Central memory CD8-positive, alpha-beta T cell (primary cell): ENCODE measurements at places on chromosomes 5 and 9.

- no peaks in the 10 kb centered on the region for H3K27me3 ChIP-seq
- H3K27ac ChIP-seq, result no peak overlapping the region
- peaks cover 4% of the 10 kb centered on the region for H3K36me3 ChIP-seq
- H3K4me3 ChIP-seq, result no peak overlapping the region
Measured at GRCh38 chr9:71854811-71855210, 56.2 kb downstream of the ABHD17B start.

DNA sequence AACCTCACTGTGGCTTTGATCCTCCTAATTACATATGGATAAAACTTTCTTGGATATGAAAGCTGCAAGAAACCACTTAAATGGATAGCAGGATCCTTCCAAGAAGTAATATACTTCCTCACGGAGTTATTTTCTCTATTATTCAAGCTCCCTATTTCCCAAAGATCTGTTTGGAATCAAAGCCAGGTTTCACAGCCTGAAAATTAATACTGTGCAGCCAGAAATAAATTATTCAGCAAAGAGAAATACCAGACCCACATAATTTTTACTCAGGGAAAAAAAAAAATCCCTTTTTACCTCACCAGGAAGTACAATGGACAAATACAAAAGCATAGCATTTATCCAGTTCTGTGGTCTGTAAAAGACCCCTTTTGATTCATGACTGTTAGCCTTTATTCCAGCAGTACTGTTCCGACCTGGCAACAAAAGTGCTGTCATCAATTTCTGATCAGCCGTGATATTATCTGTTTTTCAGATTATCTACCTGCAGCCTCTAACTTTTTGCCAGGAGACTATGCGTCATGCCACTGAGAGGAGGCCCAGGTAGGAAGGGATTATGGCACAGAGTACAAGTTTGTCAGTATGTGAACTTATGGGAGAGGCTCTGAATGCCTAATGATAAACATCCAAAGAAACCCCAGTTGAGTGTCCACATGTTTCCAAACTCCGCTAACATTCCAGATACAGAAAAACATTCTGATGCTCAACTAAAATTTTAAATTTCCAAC lies 57.0 kb downstream of the FBN2 start:
- no peaks in the 10 kb centered on the region for H3K4me1 ChIP-seq
- no peak overlapping the region for H3K27ac ChIP-seq
- no peaks in the 10 kb centered on the region for H3K36me3 ChIP-seq
- H3K27me3 ChIP-seq, result no peaks in the 10 kb centered on the region
- no peak for DNase-seq

DNA sequence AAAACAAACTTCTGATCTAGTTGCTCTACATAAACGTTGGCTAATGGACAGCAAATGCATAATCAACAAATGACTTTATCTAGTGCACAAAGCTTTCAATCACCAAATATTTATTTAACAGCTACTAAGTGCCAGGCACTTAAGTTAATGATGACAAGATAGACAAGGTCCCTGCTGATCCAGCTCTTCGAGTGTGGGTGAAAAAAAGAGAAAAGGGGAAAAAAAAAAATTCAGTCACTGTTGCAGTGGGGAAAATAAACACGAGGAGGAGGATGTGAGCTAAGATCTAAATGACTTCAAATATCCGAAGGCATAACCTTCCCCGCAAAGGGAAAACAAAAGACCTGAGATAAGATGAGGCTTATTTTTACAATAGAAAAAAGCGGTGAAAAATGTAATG lies 9.6 kb downstream of the PSIP1 start:
- H3K4me3 ChIP-seq, result no peak overlapping the region
- peak overlapping the region; percentile 74 for H3K27ac ChIP-seq
- no peak for DNase-seq
- no peaks in the 10 kb centered on the region for H3K27me3 ChIP-seq

GRCh38 chr5:105872569-105873270 lies 1798.0 kb downstream of the EFNA5 start:
- H3K27ac ChIP-seq, result no peak overlapping the region
- no peaks in the 10 kb centered on the region for H3K36me3 ChIP-seq
- H3K4me3 ChIP-seq, result no peak overlapping the region

DNA sequence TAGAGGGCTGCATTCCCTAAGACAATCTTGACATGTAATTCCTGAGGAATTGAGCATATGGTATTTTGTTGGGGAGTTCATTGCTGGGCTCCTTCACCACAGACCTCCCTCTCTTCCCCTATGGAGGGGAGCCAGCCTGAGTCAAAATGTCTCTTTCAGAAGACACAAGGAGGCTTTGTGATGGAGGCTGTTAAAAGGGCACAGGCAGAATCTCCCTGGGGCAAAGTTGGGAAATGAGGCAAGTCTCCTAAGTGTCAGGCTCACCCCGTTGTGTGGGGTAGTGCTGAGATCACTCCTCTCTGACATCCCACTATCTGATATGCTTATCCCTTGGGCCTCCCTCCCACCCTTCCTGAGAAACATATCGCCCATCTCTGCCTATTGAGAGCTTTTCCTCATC lies 30.6 kb downstream of the GFRA3 start:
- DNase-seq, result no peak
- H3K27me3 ChIP-seq, result peaks cover 57% of the 10 kb centered on the region
- no peak overlapping the region for H3K4me3 ChIP-seq
- H3K36me3 ChIP-seq, result no peaks in the 10 kb centered on the region
- no peak overlapping the region for H3K27ac ChIP-seq

DNA sequence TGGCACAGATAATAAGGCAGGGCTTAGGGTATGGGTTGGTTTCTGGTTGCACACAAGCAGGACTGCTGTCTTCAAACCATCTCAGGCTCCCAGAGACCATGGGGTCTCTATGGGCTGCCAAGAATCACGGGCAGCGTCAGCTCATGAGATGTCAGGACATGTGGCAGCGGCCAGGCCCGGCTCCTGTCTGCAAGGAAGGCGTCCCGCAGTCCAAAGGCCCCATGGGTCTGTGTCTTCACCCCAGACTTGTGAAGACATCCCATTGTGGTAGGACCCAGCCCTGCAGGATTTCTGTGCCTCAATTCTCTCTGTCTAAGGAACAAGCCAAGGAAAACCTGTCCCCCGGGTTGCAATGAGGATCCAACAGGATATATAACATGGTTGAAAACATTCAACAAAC lies 32.6 kb downstream of the IPPK start:
- H3K4me1 ChIP-seq, result no peaks in the 10 kb centered on the region
- no peak overlapping the region for H3K27ac ChIP-seq
- no peak for DNase-seq
- H3K36me3 ChIP-seq, result peaks cover 41% of the 10 kb centered on the region
- H3K27me3 ChIP-seq, result no peaks in the 10 kb centered on the region
- no peak overlapping the region for H3K4me3 ChIP-seq

GRCh38 chr9:96008502-96009222 lies 133.2 kb downstream of the ERCC6L2 start:
- DNase-seq, result no peak
- no peaks in the 10 kb centered on the region for H3K27me3 ChIP-seq
- no peak overlapping the region for H3K4me3 ChIP-seq

DNA sequence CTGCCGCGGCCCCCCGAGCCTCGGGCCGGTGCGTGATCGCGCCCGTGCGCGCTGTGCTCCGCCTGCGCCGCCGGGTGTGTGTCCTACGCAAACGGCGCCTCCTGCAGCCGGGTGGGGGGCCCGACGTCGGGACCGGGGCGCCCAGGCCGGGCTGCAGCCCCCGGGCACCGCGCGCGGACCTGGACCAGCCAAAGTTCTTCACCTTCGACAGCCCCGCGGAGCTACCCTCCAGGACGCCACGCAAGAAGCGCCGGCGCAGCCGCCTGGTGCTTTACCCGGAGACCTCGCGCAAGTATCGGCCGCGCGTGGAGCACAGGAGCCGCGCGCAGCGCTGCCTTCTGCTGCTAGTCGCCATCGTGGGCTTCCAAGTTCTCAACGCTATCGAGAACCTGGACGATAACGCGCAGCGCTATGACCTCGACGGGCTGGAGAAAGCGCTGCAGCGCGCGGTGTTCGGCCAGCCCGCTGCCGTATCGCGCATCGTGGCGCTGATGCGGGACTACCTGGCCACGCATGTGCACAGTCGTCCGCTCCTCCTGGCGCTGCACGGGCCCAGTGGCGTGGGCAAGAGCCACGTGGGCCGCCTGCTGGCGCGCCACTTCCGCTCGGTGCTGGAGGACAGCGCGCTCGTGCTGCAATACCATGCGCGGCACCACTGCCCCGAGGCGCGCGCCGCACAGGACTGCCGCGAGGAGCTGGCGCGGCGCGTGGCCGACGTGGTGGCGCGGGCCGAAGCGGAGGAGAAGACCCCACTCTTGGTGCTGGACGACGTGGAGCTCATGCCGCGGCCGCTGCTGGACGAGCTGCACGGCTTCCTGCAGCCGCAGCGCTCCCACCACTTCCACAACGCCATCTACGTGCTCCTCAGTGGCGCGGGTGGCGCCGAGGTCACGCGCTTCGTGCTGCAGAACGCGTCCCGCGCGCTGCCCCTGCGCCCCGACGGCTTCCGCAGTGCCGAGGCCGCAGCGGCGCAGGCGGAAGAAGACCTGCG lies 1.5 kb downstream of the TOR4A start:
- H3K4me3 ChIP-seq, result no peak overlapping the region
- no peak overlapping the region for H3K27ac ChIP-seq
- H3K27me3 ChIP-seq, result no peaks in the 10 kb centered on the region
- DNase-seq, result no peak
- peaks cover 19% of the 10 kb centered on the region for H3K4me1 ChIP-seq

GRCh38 chr9:129968690-129969485 lies 74.1 kb downstream of the FNBP1 start:
- no peaks in the 10 kb centered on the region for H3K27me3 ChIP-seq
- H3K36me3 ChIP-seq, result peaks cover 55% of the 10 kb centered on the region
- H3K4me1 ChIP-seq, result peaks cover 33% of the 10 kb centered on the region

DNA sequence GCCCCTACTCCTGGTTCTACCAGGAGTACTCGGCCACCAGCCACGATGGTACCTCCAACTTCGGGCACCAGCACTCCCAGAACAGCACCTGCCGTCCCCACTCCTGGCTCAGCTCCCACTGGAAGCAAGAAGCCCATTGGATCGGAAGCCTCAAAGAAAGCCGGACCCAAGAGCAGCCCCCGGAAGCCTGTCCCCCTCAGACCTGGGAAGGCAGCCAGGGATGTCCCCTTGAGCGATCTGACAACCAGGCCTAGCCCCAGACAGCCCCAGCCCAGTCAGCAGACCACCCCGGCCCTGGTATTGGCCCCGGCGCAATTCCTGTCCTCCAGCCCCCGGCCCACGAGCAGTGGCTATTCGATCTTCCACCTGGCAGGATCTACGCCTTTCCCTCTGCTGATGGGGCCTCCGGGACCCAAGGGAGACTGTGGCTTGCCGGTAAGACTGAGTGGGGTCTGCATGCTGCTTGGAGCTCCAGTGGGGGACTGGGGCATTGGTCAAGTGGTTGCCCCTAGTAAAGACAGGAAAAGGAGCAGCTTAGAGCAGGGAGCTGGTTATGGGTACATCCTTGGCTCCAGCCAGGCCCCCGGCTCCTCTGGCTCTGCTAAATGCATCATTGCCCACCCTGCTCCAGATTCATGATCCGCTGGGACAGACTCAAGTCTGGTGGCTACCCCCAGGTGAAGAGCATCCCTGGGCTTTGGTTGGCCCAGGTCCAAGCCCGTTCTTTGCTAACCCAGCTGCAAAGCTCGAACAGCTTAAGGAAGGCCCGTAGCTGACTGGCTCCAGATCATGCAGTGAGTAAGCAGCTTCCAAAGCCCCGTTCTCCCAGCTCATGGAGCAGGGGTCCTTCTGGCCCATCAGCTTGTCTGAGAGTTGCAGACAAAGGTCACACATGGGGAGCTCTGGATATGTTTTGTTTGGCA lies 14.0 kb downstream of the COL27A1 start:
- no peak overlapping the region for H3K27ac ChIP-seq
- H3K4me3 ChIP-seq, result no peak overlapping the region
- H3K36me3 ChIP-seq, result no peaks in the 10 kb centered on the region

DNA sequence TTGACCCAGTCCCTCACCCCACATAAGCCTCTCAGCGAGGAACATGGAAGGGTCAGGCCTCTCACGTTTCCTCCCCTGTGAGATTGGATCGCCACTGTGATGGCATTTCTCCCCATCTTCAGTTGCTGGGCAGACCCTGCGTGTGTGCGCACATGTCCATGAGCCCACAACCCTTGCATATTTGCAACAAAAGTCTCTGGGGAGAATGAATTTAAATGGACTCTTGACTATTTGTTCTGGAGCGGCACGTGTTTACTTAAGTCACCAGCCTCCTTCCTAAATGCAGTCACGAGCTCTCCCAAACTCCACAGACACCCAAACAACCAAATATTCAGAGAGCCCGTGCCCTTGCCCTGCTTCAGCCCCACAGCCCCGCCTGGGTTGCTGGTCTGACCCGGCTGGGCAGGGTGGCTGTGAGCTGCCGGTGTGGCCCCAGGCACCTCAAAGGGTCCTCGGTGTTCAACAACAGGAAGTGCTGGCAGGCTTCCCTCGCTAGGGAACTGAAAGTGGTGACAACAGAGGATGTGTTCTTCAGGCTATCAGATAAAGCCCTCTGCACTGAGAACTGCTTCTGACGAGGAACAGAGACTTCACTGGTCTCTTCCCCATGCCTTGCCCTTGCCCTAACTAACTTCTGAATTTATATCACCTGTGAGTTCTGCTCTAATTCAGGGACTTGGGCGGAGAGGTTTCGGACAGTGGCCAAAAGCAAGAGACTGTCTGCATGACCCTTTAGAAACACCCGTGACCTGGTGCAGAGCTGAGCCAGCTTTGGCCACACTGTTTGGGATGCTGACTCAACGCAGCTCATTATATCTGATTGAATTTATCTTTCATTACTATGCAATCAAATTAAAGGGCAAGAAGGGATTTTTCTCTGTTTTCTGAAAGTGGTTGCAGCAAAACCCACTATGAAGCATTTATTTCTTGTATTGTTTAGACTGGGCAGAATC lies 19.2 kb upstream of the CD180 start:
- DNase-seq, result peak; percentile 41
- H3K36me3 ChIP-seq, result peaks cover 11% of the 10 kb centered on the region
- no peaks in the 10 kb centered on the region for H3K27me3 ChIP-seq
- H3K4me3 ChIP-seq, result peak overlapping the region; percentile 62
- H3K27ac ChIP-seq, result peak overlapping the region; percentile 97
- H3K4me1 ChIP-seq, result peaks cover 56% of the 10 kb centered on the region

GRCh38 chr5:151695464-151695863 lies 8.7 kb upstream of the SPARC start:
- H3K27me3 ChIP-seq, result peaks cover 21% of the 10 kb centered on the region
- no peak overlapping the region for H3K4me3 ChIP-seq
- no peaks in the 10 kb centered on the region for H3K36me3 ChIP-seq
- H3K27ac ChIP-seq, result no peak overlapping the region
- H3K4me1 ChIP-seq, result no peaks in the 10 kb centered on the region
- no peak for DNase-seq

DNA sequence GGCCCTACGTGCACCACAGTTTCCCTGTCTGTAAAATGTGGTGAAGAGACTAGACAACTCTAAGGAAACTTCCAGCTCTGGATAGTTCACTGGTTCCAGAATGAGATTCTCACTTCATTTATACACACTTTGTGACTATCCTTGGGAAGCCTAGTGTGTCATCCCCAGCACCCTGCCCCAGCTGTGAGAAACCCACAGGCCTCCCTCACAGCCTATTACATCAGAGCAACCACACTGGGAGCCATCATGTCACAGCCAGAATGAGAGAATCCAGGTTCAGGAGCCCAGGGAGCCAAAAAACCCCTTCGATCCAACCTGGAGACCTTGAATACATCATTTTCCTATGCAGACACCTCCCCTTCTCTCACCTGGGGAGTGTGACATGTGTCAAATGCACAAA lies 21.0 kb upstream of the HAND1 start:
- peaks cover 46% of the 10 kb centered on the region for H3K27me3 ChIP-seq
- no peak overlapping the region for H3K4me3 ChIP-seq
- H3K4me1 ChIP-seq, result peaks cover 8% of the 10 kb centered on the region
